Lung (tissue), 17 donors: ENCODE measurements at places on chromosomes 16 and 17.
A peak's percentile ranks its signal among the peaks of the same experiment; 100 is the strongest.

GRCh38 chr17:68277807-68278206, 13.1 kb downstream of the SLC16A6 start:
- DNase-seq: no peak
- H3K27ac ChIP-seq: no peak overlapping the region
- H3K4me1 ChIP-seq: no peaks in the 10 kb centered on the region
- no peaks in the 10 kb centered on the region for H3K27me3 ChIP-seq

DNA sequence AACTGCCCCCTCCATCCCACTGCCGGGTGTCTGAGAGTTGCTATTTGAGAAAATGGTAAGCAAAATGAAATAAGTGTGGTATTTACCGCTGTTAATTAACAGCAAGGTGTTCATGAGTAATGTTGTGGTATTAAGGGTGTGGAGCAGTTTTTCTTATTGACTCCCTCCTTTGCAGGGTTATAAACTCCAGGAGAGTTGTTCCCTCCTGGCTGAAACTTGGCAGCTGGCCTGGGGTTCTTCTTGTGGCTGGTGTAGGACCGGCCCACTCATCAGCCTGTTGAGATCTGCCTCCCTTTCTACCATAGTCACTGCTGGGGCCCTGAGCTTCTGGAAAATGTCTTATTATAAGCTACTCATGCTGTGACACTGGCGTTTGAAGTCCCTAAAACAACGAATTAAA, 128.6 kb downstream of the SOX9 start:
- no peak overlapping the region for H3K27ac ChIP-seq
- no peaks in the 10 kb centered on the region for H3K27me3 ChIP-seq
- H3K4me1 ChIP-seq: no peaks in the 10 kb centered on the region
- DNase-seq: no peak
- no peaks in the 10 kb centered on the region for H3K36me3 ChIP-seq
- no peak overlapping the region for H3K4me3 ChIP-seq

DNA sequence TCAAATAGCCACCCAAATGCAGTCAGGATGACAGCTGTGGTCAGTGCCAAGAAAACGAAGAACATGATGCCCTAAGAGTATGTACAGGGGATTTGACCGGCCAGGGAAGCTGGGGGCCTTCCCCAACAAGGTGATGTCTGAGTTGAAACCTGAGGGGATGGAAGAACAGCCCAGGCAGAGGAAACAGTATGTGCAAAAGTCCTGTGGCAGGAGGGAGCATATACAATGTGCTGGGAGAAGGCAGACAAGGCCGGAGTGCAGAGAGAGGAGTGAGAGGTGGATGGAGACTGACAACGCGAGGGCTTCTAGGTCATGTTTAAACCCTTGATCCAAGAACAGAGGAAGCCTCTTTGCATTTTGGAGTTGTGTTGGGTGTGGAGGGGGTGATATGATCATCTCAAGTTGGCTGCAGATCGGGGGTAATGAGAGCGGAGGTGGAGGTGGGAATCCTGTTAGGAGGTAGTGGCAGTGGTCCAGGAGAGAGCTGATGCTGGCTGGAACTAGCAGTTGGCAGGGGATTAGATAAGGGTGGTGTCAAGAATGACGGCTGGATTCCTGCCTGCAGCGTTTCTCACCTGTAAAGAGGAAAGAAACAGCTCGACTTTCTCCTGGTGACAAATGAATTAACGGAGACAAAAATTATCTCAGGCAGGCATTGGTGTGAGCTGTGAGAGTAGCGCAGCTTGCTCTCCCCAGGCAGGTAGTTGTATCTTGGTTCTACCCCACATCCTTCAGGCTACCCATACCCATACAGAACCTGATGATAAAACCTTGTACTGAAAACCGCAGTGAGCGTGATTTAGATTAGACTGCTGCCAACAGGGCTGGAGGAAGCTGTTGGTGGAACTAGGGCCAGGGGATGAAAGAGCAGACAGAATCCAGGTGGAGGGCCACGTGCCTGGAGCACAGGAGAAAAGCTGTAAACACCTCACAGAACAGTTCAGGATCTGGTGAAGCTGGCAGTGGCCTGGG, 37.2 kb upstream of the NGFR start:
- peaks cover 25% of the 10 kb centered on the region for H3K4me1 ChIP-seq
- no peak for DNase-seq
- no peak overlapping the region for H3K27ac ChIP-seq
- H3K4me3 ChIP-seq: no peak overlapping the region

GRCh38 chr16:8712589-8713361, 38.4 kb downstream of the ABAT start:
- no peaks in the 10 kb centered on the region for H3K36me3 ChIP-seq
- H3K4me3 ChIP-seq: no peak overlapping the region
- peaks cover 4% of the 10 kb centered on the region for H3K4me1 ChIP-seq
- peaks cover 5% of the 10 kb centered on the region for H3K27me3 ChIP-seq
- DNase-seq: no peak

GRCh38 chr17:78920528-78920927, 4.7 kb downstream of the TIMP2 start:
- no peaks in the 10 kb centered on the region for H3K27me3 ChIP-seq
- H3K4me1 ChIP-seq: peaks cover 33% of the 10 kb centered on the region
- no peak for DNase-seq
- H3K36me3 ChIP-seq: no peaks in the 10 kb centered on the region
- no peak overlapping the region for H3K27ac ChIP-seq
- H3K4me3 ChIP-seq: no peak overlapping the region

GRCh38 chr16:1375741-1376410, 24.1 kb downstream of the GNPTG start:
- H3K27ac ChIP-seq: no peak overlapping the region
- DNase-seq: no peak
- peaks cover 4% of the 10 kb centered on the region for H3K27me3 ChIP-seq
- H3K36me3 ChIP-seq: no peaks in the 10 kb centered on the region

- no peaks in the 10 kb centered on the region for H3K4me1 ChIP-seq
- no peaks in the 10 kb centered on the region for H3K27me3 ChIP-seq
- H3K27ac ChIP-seq: no peak overlapping the region
- DNase-seq: peak; percentile 84
- peaks cover 24% of the 10 kb centered on the region for H3K36me3 ChIP-seq
Observed at GRCh38 chr16:83906683-83907082, 7.8 kb downstream of the MLYCD start.

DNA sequence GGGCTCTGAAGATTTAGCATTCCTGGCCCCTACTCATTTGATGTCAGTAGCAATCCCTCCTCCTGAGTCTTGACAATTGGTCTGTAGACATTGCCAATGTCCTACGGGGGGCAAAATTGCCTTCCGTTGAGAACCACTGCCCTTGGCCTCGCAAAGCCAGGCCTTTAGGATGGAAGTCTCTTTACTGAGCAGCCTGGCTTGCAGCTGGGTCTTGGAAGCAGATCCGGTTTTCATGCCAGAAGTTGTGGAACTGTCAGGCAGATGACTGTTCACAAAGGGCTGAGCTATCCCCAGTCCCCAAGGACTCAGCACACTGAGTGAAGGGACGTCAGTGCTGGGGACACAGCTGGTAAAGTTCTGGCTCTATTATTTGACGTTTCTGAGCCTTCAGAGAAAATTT, 83.2 kb downstream of the WSCD1 start:
- H3K36me3 ChIP-seq: no peaks in the 10 kb centered on the region
- no peaks in the 10 kb centered on the region for H3K4me1 ChIP-seq
- no peak overlapping the region for H3K4me3 ChIP-seq
- no peak overlapping the region for H3K27ac ChIP-seq
- DNase-seq: peak; percentile 35
- H3K27me3 ChIP-seq: no peaks in the 10 kb centered on the region
